C1 segment of cervical spinal cord (tissue), 14 donors: ENCODE measurements at places on chromosomes 1 and 21.

- no peak for DNase-seq
Measured at GRCh38 chr1:76292418-76293184, 218.1 kb downstream of the ST6GALNAC3 start.

DNA sequence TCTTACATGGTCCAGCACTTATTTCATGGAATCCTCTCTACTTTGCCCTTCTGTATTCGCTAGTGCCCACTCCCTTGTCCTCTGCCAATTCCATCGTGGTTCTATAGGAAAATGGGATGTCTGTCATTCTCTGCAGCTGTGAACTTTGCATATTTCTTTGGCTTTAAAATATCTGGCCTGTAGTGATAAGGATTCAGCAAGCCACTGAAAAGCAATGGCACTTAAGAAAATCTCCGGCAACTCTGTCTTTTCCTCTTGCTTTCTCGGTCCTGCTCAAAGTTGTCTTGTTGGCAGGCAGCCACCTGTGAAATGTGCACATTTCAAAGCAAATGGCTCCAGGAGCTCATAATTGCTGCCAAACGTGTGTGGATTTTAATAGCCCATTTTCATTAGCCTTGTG is 91.8 kb downstream of the CHD1L start:
- no peak for DNase-seq

GRCh38 chr21:26445440-26445839 is 127.6 kb downstream of the CYYR1 start:
- no peak for DNase-seq

DNA sequence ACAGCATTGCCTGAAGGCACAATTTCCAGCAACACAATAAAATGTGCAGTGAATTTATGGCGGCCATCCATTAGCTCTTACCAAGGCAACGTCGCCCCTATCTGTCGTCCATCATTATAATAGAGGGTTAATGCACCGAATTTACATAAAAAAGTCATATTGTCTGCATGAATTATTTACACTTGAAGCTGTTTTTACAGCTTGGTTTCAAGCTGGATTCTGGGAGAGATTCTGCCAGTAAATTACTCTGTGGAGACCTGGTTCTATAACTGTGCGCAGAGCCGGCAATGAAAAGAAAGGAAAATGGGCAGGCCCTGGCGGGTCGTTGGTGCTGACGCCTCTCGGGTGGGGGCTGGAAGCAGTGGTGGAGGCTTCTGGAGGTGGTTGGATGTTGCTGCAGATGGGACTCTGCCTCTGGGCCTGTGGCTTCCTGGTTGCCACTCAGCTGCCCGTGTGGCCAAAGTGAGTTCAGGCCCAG is 48.9 kb upstream of the POU3F1 start:
- DNase-seq = no peak

GRCh38 chr1:54972436-54972835 is 8.0 kb upstream of the TMEM61 start:
- DNase-seq = no peak

DNA sequence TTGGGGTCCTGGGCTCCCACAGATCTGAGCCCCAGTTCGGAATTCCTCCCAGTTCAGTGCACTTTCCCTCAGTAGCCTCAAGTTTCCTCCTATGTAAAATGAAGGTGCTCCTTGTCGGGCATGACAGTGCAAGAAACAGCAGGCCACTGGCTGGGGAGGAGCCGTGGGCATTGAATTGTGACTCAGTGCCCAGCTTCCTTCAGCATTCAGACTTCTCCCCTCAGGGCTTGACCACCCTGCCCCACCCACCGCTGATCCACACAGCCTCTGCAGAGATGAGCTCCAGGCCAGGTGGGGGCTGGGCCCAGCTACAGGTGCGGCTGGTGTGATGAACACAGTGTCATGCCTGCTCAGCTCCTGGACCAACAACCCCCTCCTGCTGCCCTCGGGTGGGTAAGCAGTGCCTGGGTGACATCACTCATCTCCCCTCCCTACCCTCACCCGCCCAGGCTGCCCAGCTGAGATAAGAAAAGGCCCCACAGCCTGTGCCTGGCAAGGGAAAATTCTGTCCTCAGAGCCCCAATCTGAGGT is 4.9 kb downstream of the MOB3C start:
- DNase-seq = no peak

DNA sequence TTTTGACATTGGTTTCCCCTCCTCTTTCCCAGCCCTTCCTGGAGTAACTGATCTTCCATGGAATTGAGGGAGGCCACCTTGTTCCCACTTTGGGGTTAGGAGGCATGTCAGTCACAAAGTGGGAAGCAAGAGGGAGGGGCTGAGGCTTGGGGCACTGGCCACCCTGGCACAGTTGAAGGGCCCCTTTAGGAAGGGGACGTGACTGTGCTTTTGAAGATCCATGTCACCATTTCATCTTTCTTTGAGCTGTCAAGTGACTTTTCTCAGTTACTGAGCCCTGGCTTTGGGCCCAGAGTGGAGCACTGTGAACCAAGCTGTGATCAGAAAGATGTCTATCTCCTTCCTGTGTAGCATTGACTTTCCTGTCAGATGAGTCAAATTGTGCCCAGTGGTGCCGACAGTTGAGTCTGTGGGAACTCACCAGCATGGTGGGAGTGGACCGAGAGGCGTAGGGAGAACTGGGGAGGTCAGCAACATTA is 38.5 kb upstream of the TDRD10 start:
- no peak for DNase-seq

GRCh38 chr1:177286396-177286795 is 115.6 kb downstream of the BRINP2 start:
- DNase-seq = no peak

DNA sequence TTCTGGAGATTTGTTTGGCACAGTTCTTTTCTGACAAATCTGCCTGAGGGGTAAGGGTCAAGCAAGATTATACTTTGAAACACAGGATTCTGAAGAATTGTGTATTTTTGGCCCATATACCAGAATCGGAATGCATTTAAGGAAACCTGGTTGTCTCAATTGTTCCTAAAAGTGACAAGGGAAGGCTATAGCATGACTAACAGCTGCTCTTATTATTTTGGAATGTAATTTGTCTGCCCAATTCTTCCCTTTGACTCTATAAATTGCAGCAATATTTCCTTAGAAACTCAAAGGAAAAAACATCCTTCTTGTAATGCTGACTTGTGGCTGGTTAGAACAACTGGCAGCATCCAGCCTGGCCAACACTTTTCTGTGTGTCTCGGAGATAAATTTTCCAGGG is 15.8 kb upstream of the VCAM1 start:
- no peak for DNase-seq

- DNase-seq = no peak
Measured at GRCh38 chr21:38958323-38958705, 152.6 kb downstream of the ETS2 start.

DNA sequence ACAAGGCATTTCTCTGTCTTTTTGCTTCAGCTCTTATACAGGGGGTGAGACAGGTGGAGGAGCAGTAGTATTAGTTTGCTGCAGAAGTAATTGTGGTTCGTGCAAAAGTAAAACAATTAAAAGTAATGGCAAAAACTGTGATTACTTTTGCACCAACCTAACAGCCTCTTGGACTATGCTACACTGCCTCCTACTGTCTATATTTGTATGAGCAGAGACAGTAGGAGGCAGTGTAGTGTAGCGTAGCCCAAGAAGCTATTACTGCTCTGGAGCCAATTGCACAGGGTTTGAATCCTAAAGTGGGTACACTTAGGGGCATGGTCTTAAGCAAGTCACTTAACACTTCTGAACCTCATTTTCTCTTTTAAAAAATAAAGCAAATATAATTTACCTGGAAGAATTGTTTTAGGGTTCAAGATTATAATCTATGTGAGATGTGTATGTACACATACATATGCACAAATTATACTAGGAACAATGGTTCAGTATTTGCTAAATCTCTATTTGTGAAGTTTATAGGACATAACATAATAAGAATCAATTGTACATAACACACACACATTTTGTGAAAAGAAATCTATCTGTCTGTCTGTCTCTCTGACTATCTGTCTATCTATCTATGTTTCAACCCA is 103.8 kb downstream of the BRINP3 start:
- no peak for DNase-seq

GRCh38 chr1:24871306-24871901 is 58.7 kb downstream of the RUNX3 start:
- no peak for DNase-seq
